ENCODE measurements at places on chromosomes 3 and 15.

DNA sequence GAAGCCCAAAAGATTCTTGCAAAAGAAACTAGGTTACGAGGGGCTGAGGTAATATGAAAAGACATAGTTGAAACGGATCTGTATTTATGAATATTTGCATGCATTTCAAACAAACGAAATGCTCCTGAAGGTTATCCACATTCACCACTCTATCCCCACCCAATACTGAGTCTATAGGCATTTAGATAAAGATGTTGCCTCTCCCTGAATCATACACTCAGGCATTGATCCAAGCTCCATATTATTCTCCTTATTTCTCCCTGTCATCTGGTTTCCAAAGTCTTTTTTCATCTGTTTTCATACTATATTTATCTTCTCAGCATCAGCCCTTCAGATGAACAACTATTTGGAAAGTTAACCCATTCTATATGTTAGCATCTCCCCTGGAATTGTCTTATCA is 492.5 kb upstream of the TGFBR2 start:
- DNase-seq, result no peak

DNA sequence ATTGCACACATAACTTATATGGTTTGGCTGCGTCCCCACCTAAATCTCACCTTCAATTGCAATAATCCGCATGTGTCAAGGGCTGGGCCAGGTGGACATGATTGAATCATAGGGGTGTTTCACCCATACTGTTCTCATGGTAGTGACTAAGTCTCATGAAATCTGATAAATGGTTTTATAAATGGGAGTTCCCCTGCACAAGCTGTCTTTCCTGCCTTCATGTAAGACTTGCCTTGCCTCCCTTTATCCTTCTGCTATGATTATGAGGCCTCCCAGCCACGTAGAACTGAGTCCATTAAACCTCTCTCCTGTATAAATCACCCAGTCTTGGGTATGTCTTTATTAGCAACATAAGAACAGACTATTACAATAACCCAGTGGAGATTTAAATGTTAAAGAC is 653.9 kb downstream of the ROBO1 start:
- DNase-seq, result no peak

DNA sequence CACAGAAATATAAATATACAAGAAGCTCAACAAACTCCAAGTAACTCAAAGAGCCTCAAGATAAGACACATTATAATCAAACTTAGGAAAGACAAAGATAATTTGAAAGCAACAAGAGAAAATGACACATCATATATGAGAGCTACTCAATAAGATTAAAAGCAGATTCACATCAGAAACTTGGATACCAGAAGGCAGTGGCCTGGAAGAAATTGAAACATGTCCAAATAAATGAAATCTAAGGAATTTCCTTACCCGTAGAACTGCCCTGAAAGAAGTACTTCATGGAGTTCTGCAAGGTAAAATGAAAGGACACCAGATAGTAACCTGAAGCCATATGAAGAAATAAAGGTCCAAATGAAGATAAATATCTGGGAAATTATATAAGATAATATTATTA is 113.9 kb downstream of the LSAMP start:
- DNase-seq, result no peak

GRCh38 chr15:75356517-75356916 is 9.7 kb downstream of the NEIL1 start:
- DNase-seq, result no peak

GRCh38 chr3:196569003-196569516 is 600 bp downstream of the FBXO45 start:
- DNase-seq, result peak; percentile 68

- DNase-seq, result peak; percentile 62
Measured at GRCh38 chr3:196179380-196180308, 31.6 kb downstream of the ZDHHC19 start.

- no peak for DNase-seq
Measured at GRCh38 chr3:105594219-105594618, 227.5 kb downstream of the ALCAM start.

- DNase-seq, result peak; percentile 16
Measured at GRCh38 chr3:56751056-56751707, 50.6 kb downstream of the ARHGEF3 start.

DNA sequence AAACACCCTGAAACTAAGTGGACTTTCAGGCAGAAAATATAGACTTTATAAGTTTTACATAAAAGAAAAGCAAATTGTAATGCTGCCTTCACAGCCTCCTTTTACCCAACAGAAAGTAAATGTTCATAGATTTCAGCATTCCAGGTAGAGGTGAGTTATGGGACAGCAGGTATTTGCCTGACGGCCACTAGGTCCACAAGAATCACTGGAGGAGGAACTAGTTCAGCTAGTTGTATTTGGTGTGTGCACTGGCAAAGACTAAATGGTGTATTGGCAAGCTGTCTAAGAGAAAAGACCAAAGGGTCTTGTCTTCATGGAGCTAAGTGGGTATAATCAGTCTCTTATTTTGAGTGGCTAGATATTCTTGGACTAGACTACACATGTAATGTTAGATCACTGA is 34.2 kb downstream of the ZNF654 start:
- no peak for DNase-seq

GRCh38 chr3:123759871-123760270 is 124.3 kb downstream of the MYLK start:
- DNase-seq, result no peak

DNA sequence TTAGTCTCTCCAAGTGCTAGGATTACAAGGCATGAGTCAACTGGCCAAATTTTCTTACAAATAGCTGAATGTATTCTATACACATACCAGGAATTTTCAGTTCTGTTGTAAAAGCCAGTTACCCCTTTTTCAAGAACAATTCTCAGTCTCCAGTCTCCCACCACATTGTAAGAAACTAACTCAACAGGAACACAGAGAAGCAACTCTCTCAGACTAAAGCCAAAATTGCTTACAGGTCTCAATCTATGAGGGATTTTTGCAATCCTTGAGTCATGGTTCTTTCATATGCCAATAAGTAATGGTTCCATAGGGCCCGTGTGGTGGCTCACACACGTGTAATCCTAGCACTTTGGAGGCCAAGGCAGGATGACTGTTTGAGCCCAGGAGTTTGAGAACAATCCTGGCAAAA is 8.5 kb downstream of the IP6K2 start:
- DNase-seq, result peak; percentile 54

DNA sequence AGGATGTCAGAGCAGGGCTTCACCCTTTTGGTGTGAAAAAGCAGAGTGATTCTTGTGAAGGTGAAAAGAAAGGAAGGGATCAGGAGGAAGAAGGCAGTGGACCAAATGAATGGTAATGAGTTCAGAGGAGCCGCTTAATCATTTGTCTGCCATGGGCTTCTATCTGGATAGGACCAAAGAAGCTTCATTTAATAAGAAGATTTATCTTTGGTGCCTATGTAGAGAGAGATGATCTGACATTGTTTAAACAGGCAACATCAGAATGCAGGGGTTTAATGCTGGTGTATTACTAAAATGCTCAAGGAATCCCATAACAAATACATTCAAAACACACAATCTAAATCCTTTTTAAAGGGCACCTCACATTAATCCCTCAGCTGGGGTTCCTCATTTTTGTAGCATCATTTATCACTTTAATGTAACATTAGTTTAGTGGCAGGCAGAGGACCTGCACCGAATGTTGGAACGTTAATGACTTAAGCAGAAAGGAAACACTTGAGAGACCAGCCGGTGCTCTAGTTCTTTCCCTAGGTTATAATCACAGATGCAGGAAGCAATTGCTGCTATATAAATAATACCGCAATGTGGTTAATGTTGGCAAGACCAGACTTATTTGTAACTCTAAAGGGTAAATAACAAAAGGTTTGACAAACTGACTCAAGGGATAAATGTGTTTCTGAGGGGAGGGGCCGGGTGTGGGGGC is 27.9 kb upstream of the IL1RAP start:
- DNase-seq, result peak; percentile 17

DNA sequence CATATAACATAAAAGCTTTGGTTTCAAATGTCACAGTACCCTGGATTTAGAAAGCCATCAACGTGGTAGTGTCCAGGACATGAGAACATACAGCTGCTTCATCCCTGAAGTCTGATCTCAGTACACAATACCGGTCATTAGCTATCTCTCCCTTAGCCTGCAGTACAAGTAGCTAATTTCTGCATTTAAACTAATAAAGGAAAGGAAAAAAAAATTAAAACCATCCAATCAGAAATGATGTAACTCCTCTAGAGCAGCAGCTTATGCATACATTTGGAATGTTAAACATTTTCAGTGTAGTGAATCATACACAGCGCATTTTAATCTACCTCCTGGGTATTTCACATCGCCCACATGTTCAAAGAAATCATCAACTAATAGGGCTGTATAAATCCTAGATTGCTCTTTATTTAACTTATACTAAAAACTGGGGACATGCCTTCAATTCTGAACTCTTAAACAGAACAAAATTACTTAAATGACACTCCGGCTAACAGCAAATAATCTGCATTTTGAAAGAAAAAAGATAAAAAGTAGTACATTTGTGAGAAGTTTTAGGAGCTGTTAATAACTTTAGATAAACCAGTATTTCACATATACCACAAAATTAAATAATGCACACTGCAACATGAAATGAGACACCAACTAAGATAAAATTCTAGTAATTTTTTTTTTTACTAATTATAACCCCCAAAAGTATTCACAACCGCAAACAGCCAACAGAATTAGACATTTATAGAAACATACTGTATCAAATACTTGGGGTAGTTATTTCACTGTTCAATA is 3.7 kb downstream of the IGF2BP2 start:
- DNase-seq, result peak; percentile 88

DNA sequence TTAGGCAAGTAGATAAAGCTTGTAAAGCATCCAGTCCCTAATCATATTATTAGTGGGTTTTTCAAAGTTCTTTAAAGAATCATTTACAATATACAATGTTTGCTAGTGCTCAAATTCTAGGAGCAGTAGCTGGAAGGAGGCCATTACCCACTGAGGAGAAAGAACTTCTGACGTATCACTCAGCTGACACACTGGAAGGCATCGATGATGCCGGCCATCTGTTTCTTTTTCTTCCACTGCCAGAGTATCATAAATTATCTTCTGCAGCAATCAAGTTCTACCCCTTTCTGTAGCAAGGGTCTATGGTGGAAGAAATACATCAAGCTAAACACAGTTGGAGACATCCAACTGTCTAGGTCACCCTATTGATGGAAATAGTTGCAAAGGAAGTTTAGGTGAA is 243.2 kb upstream of the LRRN1 start:
- DNase-seq, result no peak

- DNase-seq, result no peak
Measured at GRCh38 chr15:66922608-66923007, 142.8 kb upstream of the SMAD3 start.

- DNase-seq, result peak; percentile 77
Measured at GRCh38 chr15:52567871-52568600, 794 bp downstream of the ARPP19 start.

GRCh38 chr3:45976191-45977091 is 19.2 kb downstream of the FYCO1 start:
- no peak for DNase-seq

DNA sequence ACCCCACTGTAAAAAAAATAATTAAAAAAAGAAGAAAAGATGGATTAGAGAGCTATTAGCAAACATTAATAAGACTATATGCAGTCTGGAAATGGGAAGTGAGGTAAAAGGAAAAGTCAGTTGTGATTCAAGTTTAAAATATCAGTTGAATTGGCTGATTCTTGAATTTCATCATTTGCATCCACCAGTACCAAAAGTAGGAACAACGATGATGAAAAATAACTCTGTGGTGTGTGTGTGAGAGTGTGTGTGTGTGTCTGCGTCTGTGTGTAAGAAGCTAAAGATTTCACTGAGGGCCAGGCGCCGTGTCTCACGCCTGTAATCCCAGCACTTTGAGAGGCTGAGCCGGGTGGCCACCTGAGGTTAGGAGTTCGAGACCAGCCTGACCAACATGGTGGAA is 56.0 kb upstream of the SLC4A7 start:
- no peak for DNase-seq

DNA sequence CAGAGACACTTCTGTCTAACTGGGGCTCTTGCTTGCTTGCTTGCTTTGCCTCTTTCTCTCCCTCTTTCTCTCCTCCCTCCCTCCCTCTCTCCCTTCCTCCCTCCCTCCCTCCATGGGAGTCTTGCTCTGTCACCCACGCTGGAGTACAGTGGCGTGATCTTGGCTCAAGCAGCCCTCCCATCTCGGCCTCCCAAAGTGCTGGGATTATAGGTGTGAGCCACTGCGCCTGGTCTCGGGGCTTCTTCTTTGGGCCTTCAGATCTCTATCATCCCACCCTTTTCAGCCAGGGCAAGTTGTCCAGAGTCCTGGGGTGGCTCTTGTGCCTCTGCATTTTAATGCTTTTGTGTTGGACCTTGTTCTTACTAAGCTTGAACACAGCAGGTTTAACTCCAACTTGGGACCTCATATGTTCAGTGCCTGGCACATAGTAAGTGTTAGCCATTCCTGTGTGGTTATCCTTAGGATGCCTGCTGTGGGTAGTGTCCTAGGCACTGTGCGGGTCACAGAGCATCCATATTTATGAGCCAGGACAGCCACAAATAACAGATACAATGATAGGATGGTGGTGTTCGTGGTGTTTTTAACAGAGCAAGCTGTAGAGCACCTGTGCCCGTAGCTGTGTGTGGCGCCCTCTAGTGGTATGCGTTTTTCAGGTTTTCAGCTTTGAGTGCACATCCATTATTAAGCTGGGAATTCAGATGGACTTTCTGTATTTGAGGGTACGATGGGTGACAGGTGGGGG is 75.1 kb downstream of the CCK start:
- DNase-seq, result peak; percentile 71

DNA sequence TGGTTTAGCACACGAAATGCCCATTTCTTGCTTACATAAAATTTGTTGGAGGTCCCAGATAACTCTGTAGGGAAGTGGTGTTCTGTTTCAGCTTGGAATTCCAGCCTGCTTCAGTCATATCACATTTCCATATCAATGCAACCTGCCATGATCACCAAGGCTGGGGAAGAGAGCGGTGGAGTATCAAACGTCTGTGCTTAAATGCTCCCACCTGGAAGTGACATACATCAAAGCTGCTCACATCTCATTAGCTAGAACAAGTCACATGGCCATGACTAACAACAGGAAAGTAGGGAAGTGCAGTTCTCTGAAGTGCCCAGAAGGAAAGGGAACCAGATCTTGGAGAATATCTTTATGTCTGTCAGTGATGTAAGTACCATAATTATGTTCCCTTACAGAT is 130.2 kb upstream of the CFAP20DC start:
- DNase-seq, result peak; percentile 2

- DNase-seq, result no peak
Measured at GRCh38 chr15:74251131-74251811, 15.1 kb downstream of the CCDC33 start.
